ENCODE measurements at places on chromosomes 6 and 20.

DNA sequence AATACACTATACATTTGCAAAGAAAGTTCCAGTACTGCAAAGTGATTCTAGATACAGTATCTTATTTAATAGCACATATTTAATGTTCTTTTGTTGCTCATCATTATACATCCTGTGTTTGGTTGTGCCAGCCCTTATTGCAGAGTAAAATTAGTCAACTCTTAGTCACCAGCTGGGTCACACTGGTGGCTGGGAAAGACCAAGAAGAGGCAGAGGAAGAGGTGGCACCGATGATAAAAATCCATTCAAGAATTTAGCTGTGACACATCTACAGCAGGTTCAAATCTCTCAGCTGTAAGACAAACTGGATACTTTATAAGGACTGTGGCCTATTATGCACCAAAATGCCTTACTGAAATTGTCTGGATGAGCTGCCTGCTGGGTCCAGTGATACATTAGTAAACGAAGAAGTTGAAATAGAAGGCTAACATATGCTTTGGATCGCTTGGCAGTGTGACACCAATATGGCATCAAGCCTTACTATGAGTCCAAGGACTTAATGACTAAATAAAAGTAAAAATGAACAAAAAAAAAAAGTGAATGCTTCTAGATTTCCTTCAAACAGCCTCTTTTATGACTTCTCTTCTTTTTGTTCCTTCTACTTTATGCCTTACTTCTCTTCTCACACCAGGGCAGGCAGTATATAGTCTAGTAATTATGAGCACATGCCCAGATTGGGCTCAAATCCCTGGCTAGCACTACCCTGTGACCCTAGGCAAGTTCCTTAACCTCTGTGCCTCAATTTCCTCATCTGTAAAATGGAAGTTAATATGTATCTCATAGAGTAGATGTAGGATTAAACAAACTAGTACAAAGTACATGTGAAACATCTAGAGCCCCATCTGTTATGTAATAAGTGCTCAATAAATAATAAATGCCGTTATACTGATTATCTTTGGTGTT, 29.4 kb upstream of the RNF8 start:
- peak; percentile 59 for DNase-seq

- no peak for DNase-seq
These were observed 103.0 kb downstream of the SASH1 start for GRCh38 chr6:148445620-148446019.

GRCh38 chr20:23541776-23542175, 26.5 kb downstream of the CST9L start:
- peak; percentile 17 for DNase-seq

GRCh38 chr20:4132956-4133355, 117.6 kb upstream of the RNF24 start:
- DNase-seq, result no peak

- DNase-seq, result no peak
These were observed 32.1 kb upstream of the NR2E1 start for GRCh38 chr6:108133594-108134179.

DNA sequence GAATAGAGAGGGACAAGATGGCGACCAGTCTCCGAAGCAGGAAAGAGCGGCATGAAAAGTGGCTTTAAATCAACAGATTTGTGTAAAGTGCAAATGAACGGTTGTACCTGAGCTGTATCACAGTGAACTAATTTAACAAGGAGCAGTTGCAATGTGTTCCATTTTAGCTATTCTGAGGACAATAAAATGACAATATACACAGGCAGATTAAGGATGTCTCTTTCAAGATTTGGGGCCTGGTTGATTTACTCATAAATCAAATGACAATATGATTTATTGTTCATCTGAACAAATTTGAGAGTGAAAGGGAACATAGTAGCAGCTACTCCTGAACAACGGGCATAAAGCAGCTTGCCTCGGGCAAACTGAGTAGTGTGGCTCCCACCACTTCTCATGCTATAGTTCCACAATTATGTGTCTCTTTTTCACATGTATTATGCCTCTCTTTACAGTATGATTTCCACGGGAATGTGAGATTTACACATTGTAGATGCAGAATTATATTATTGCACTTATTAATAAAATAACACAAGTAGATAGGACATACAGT, 204.1 kb upstream of the AGPAT4 start:
- DNase-seq, result no peak

DNA sequence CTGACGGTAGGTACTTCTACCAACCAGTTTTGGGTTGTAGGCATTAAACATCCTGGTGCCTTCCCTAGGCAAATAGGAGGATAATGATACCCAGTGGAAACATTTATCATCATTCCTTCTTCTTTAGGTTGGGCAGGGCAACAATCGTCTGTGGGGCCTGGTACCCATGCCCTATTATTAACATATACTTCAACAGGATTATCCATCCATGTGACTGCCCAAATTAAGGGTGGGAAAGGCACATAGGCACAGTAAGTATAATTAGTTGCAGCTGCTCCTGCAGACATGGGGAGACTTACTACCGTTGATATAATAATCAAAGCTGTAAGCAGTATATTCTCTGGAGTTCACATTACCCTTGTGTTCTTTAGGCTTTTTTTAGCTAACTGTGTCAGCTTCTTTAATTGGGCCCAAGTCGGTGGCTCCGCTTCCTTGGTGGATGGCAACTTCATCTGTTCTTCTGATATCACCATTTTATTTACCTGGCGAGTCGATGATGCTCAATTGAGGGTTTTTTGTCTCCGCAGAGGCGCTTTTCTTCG, 16.8 kb downstream of the RPL7L1 start:
- no peak for DNase-seq

DNA sequence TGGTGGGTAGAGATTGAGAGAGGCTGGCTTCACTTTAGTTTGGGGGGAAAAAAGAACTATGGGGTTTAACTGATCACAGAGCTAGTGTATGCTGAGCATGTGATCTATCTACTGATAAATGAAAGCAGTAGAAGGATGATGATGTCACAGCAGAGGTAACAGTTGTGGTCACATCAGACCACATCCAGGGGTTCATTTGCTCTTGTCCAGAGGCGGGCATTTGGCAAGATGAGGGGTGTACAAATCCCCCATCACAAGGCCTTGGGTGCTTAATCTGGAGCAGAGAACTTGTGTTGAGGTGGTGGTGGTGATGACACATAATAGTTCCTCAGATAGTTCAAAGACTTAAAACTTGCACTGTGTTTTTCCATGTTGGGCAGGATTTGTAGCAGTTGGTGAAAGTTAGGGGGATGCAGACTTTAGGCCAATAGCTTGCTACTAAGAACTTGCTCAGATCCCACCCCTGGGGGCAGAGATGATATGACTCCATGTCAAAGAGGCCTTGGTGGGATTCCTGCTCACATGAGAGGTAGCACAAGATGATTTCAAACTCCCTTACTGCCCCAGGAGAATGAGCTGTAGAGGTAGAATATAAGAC, 63.4 kb downstream of the PRDM1 start:
- DNase-seq, result no peak

GRCh38 chr6:35178932-35179832, 34.6 kb upstream of the SCUBE3 start:
- no peak for DNase-seq

GRCh38 chr6:118864341-118865099, 29.4 kb upstream of the ASF1A start:
- DNase-seq, result peak; percentile 59

GRCh38 chr6:35043381-35044130, 97.6 kb downstream of the TCP11 start:
- peak; percentile 50 for DNase-seq

DNA sequence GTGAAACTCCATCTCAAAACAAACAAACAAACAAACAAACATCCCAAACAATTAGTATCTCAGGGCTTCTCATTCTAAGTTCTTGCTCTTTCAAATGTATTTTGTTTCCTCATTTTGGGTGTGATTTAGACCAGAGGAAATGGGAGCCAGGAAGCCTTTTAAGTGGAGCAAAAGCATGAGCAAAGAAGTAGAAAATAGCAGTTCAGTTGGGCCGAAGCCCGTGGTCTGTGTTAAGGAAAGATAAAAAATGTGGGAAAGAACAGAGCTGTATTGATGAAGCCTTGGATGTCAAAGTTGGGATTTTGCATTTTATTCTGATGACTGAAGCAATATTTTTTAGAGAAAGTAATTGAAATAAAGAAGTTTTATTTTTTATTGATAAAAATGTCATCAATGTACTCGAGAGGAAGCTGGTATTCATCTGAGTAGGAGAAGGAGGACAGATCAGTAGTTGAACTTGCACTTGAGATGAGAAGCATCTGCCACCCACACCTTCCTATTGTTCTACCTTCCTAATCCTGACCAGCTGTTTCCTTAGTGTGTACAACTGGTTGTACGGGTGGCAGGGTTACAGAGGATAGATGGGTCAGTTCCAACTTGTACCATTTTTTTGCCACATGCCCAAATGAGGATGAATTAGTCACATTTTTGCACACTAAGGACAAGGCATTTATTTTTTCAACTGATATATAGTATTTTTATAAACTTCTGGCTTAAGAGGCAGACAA, 56.1 kb downstream of the KIAA0408 start:
- no peak for DNase-seq

GRCh38 chr6:41561931-41562911, 16.0 kb downstream of the FOXP4 start:
- no peak for DNase-seq

GRCh38 chr20:23937303-23938117, 51.1 kb downstream of the GGTLC1 start:
- DNase-seq, result peak; percentile 15

GRCh38 chr6:53172468-53172803, 23.8 kb upstream of the GCM1 start:
- DNase-seq, result no peak

- DNase-seq, result peak; percentile 3
These were observed 1.9 kb downstream of the CITED2 start for GRCh38 chr6:139372326-139373153.

DNA sequence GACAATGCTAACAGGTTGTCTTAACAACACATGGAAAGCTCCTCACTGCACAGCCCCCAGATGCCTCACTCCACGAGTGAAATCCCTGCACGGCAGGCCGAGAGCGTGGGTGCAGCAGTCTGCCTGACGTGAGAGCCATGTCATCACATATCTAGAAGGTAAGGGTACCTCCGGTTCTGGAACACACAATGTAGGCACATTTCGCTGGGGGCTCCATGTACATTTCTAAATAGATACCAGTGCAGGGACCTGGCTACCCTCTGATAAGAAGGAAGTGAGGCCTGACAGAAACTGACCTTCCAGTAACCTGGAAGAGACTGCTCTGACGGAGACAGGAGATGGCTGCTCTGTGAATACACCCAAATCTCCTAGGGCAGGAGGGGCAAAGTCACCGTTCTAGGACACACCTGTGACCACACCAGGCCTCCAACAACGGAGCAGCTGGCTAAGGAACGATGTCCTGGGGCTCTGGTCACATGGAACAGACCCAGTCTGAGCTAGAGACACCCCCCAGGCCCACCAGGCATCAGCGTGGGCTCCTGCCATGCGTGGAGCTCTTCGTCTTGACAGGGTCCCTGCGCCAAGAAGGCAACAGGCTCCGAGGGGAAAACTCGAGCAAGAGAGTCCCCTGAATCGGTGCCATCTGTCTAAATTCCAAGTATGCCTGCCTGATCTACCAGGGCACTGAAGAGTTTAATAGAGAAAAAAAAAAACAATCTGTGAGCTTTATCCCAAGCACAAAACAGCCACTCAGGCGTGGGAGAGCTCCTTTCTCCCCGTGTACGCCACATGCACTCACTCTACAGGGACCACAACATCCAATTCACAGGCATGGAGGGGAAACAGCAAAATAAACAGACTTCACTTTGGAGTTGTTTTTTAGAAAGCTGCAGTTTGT, 27.5 kb downstream of the RNASET2 start:
- DNase-seq, result no peak

DNA sequence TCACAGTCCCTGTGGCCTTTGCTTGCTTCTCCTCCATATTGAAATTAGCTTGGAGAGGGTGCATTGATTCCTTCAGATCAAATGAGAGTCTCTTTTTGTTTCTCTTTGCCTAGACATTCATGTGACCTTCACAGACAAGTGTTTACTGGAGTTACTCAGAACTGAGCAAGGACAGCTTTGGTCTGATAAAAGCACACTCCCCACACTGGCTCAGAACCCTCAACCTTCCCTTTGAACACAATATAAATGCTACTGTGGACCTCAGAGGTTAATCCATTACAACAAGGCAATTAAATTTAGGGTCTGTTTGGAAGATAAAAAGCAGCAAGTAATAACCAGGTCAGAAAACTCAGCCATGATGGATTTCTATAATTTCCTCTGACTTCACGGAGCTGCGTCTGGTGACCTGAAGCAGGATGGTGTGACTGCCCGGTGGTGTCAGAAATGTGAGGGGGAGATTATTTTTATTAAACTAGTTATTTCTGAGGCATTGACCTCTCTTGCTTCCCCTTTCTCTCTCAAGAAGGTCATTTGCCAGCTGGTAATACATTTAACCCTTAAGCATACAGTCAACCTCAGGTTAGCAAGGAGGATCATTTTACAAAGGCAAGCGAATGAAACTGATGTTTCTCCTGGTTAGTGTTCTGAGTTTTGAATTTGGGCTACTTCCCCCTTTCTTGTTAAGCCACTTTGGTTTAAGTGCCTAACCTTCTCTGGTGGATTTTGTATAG, 208.2 kb downstream of the CLIC5 start:
- no peak for DNase-seq

- DNase-seq, result no peak
These were observed 233.0 kb upstream of the JAG1 start for GRCh38 chr20:10906834-10907233.

DNA sequence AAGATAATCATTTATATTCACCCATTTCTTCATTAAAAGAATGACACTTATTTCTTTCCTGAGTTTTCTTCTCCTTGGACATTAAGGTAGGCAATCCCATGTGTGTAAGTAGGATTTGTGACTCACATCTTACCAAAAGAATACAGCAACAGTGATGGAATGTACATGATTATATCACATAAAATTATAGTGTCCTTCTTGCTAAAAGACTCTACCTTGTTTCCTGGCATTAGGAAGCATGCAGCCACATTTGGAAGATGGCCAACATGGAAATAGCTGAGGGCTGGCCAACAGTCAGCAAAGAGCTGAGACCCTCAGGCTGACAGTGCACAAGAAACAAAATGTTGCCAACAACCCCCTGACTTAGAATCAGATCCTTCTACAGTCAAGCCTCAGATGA, 327.9 kb upstream of the MARCKS start:
- DNase-seq, result no peak

DNA sequence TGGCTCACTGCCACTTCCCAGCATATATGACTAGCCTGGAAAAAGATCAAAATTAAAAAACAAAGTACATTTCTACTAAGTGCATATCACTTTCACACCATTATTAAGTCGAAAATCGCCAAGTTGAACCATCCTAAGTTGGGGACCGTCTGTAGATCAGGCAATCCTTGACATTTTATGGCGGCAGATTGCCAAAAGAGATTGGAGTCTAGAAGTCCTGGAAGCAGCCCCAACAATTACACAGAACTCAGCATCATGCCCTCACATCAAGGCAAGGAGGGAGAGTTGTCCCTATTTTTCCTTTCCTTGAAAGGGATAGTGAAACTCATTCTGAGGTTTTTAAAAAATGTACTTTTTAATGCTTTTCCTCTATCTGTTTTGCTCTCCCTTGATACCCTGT, 30.7 kb downstream of the SLC22A3 start:
- no peak for DNase-seq

All from inflammatory macrophage treated with lipopolysaccharide for 1 hour (primary cell).